Activated CD4-positive, alpha-beta T cell treated with anti-CD3 and anti-CD28 coated beads, Interleukin-2, amount 50 U/mL, for 4 hours (primary cell): ENCODE measurements at places on chromosomes 7 and 10.
A peak's percentile ranks its signal among the peaks of the same experiment; 100 is the strongest.

GRCh38 chr10:6203331-6204062 lies 765 bp downstream of the PFKFB3 start:
- DNase-seq: peak; percentile 27

DNA sequence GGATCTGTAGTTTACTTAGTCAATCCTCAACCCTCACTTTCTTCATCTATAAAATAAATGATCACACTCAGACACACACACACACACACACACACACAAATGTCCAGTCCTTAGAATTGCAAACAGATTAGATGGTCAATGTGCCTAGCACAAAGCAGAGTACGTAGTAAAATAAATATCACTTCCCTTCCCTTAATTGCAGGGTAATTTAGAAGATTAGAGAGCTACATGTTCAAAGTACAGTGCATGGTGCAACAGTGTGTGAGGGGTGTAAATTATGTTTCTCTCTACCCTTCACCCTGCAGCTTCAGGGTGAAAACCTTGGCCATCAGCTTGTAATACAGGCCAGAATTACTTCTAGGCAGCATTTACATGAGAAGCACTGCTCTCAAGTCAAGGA lies 187.0 kb upstream of the GHITM start:
- DNase-seq: no peak

GRCh38 chr10:77282163-77282562 lies 355.4 kb downstream of the KCNMA1 start:
- DNase-seq: no peak

DNA sequence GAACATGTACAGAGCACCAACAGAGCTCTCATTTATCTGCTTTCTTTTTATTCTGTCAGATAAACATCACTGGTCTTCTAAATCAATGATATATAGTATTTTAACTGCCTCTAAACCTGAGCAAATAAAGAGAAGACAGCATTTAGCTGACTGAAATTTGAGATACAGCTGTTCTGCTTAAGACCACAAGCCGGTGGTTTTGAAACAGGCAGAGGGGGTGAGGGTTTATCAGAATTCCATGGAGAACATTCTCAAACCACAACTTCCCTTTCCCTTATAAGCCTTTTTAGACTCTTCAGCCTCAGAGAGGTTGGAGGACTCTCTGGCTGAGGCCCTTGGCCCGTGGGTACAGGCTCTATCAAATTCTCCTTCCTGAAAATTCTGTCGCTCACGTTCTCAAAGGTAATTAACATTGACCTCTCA lies 87.4 kb upstream of the RSU1 start:
- DNase-seq: no peak

DNA sequence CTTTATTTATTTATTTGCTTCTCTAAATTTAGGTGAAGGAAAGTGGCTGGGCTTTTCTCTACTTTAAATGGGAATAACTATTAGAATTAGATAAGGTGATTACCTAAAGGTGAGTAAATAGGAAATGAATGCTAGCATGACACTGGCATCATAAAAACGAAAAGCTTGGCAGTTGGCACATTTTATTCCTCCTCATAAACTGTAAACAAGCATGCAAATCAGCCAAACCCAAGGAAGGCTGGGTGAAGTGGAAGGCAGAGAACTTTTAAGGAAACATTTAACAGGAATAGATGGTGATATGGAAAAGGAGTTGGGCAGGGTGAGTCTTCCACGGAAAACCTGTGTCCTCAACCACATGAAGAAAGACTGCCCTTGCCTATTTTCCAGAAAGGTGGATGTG lies 669.1 kb downstream of the KCNMA1 start:
- no peak for DNase-seq

DNA sequence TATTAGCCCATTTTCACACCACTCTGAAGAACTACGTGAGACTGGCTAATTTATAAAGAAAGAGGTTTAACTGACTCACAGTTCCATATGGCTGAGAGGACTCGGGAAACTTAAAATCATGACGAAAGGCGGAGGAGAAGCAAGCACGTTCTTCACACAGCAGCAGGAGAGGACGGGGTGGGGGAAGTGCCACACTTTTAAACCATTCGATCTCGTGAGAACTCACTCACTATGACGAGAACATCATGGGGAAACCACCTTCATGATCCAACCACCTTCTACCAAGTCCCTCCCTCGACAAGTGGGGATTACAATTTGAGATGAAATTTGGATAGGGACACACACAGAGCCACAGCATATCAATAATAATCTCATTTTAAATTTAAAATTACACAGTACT lies 80.2 kb downstream of the VWDE start:
- DNase-seq: no peak

DNA sequence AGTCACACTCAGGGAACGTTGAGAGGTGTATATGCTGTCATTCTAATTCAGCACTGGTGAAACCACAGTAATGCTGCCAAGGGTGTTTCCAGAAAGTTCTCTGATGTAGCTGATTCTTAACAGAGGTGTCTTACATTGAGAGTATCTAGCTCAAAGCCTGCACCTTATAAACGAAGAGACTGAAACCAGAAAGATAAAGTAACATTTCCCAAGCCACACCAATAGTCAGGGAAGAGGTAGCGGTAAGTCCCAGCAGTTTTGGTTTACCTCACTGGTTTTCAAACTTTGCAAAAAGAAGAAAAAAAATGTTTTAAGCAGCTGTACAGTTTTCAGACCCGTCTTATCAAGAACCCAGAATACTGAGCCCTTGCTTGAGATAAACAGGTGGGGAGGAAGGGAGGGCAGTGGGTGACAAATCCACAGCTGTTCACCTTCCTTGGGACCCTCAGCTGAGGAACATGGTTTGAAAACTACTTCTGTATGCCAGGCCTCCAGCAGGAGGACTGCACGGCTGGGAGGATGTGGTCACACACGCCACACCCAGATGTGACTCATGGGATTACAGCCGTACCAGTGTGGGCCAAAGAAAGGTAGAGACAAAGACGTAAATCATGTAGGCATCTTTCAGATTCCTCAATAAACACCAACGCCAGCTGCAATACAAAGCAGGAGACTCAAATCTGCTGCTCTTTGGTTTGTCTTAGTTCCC lies 63.9 kb upstream of the GSDME start:
- DNase-seq: peak; percentile 71

GRCh38 chr7:93211228-93211818 lies 14.9 kb downstream of the HEPACAM2 start:
- no peak for DNase-seq

DNA sequence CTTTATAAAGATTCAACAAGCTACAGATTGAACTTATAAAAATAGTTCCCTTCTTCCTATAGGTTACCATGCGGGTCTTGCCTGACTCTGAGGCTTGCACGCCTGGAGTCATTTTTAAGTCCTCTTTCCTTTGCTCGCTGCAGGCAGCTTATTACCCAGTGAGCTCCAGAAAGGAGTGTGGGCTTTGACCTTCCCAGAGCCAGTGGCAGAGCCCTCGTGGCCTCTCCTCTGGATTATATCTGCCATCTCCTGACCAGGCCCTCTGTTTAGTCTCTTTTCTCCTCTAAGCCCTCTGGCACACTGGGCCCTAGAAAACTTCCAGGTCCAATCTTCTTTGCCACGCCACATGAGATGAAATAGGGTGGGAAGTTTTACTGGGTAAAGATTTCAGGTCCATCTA lies 39.9 kb upstream of the EZH2 start:
- no peak for DNase-seq
